ENCODE measurements at places on chromosomes 2 and 18.
A peak's percentile ranks its signal among the peaks of the same experiment; 100 is the strongest.

DNA sequence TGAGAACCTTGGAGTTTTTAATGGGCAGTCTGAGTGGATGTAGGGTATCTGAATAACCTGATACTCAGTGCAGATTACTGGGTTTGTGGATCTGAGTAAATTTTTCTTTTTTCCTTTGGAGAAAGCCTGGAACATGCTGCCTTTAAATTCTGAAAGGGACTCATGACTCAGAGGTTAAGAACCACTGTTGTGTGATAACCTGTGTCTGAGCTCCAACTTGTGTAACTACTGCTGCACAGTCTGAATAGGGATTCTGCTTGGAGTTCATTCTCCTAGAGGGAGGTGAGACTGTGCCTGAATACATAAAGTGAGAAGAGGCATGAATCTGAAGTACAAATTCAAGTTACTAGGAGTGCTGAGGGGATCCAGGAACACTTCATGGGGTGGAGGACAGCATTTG is 36.2 kb downstream of the KDM3A start:
- DNase-seq, result no peak

GRCh38 chr2:239378021-239378917 is 22.6 kb downstream of the HDAC4 start:
- peak; percentile 21 for DNase-seq

DNA sequence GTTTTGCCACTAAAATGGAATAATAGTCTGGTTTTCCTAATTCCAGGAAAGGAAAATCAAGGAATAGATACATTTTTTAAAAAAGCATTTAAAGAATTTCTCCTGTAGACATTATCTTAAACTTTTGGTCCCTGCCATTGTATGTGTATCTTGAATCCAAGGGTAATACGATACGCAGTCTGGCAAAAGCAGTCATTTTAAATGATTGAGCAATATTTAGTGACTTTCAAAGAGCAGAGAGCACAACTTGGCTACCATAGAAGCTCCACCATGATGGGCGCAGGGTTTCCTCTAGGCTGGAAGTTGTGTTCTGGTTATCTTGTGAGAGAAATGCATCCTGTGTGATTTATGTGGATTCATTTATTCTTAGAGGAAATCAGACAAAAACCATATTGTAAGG is 92.9 kb downstream of the NEDD4L start:
- DNase-seq, result no peak

DNA sequence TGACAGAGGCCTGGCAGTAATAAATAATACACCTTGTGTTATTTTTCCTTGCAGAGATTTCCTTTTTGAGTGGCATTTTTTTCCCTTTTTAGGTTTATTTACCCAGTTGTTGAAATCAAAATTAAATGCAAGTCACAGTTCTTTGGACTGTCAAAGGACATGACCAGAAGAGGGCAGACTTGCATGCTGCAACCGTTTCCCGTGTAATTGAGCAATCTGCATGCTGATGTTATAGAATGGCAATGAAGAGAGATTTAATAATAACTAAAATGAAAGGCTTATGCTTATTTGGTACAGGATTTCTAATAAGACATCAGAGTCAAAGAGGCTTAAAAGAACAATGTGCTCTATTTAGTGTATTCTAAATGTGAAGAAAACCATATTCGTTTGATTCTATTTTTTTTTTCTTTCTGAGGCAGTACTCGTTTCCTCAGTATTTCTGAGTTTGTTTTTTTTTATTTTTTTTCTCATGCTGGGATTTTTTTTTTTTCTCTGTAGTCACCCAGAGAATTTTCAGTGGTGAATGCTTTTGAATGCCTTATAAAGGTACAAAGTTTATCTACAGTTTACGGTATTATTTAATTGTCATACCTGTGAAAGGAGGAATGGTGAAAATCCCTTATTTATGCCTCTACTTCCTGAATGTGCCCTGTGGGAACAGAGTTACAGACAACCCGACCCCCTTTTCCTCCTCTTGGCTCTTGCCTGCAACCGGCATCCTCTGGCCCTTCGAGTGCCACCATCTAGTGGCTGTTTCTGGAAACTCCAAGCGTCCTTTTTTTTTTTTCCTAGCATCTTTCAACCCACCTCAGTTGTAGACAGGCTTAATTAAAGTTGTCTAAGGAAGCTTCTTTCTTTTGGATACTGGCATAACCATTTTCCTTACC is 368.5 kb downstream of the LRRTM1 start:
- DNase-seq, result no peak

- DNase-seq, result no peak
Observed at GRCh38 chr2:164784376-164784775, 57.2 kb downstream of the COBLL1 start.

DNA sequence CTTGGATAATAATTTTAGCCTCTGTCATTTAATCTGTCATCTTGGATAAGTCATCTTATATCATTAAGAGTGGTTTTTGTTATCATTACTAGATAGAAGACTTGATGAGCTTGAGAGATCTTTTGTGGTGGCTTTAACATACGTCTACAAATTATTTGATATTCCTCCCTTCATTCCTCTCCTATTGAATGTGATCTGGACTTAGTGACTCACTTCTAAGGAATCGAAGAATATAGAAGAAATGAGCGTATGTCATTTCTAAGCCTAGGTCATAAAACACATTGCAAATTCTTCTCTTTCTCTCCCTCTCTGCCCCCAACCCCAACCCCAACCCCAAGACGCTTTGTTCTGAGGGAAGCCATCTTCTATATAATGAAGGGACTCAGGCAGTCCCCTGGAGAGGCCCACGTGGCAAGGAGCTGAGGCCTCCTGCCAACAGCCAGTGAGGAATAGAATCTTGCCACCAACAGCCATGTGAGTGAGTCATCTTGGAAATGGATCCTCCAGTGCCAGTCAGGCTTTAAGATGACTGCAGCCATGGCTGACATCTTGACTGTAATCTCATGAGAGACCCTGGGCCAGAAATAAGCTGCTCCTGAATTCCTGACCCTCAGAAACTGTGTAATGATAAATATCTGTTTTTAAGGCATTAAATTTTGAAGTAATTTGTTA is 221.6 kb upstream of the SP5 start:
- DNase-seq, result no peak

- DNase-seq, result no peak
Observed at GRCh38 chr2:74391209-74391579, 11.1 kb upstream of the DCTN1 start.

DNA sequence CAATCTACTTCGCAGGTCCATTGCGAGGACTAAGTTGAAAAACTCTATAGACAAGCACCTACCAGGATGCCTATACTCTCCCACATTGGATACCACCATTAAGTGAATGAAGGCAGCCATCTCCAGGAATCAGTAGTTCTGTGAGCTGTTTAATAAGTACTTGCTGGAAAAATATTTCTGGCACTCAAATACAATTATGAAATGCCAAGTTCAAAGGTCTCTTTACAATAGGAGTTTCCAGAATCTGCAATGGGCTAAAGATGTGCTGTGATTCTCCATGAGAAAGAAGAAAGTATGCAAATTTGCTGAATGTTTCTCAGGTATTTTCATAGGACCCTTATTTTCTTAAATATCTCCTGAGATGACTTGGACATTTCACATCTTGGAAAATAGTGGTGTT is 103.0 kb downstream of the AP1S3 start:
- DNase-seq, result no peak

GRCh38 chr18:48022021-48022420 is 91.6 kb upstream of the SMAD2 start:
- no peak for DNase-seq

DNA sequence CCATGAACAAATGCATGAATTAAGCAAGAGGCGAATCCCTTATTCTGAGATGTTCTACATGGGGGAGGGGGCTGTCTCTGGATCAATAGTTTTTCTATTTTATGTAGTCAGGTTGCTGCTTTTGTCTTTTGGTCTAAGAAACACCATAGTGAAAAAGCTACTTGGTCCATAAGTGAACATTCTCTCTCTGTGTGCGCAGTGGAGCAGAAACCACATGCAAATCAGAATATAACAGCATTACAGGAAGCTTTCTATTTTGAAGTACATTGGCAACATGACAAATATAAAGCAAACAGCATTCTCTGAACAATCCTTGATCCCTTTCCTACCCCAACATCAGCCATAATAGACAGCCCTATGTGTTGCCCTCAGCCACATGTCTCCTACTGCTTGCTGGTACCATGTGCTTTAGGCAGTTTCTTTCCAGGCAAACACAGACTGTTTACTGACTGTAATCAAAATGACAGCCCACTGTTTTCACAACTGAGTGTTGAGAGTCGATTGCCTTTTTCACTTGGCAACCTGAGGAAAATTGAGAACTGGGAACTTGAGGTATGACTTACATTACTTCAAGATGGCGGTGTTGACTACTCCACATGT is 10.6 kb downstream of the SCN3A start:
- no peak for DNase-seq

DNA sequence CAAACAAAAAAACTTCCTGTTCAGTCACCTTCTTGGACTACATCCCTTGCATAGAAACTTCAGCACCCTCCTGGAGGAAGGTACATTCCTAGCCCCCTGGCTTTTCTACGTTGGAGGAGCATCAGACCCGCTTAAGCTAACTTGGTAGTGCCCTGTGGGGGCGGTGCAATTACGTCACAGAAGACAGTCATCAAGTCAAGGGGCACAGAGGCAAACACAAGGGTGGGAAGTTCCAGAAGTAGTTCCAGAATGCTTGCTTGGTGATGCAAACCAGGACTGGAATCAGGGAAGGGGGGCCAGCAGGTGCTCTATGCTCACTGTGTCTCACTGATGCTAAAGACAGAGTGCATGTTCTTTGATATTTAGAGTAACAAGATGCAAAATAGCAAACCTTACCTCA is 15.2 kb upstream of the AGFG1 start:
- DNase-seq, result no peak

DNA sequence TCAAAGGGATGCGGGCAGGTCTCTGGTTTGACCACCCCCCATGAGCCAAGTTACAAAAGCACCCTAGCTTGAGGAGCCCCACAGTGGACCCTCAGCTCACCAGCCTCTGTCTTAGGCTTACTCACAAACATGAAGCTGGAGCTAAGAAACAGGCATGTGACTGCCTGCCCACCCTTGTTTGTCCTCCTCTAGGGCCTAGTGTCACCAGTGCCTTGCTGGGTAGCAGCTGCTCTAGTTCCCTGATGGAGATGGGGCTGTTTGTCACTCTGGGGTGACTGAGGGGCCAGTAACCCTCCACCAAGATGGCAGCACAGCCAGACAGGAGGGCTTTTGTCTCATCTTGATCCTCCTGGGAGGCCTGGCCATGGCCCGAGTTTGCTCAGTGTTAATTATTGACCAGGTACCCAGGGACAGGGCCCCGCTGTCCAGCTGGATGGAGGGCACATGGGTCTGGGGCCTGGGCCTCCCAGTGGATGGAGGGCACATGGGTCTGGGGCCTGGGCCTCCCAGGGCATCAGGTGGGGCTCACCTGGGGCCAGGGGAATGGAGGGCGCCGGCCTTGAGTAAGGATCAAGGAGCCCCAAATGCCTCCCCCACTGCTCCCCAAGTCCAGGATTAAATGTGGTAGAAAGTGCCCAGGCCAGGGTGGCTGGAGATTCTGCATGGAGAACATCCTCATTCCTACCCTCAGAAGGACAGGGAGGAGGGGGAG is 185.9 kb upstream of the HAAO start:
- DNase-seq, result peak; percentile 17

Data from activated CD4-positive, CD25-positive, alpha-beta regulatory T cell treated with anti-CD3 and anti-CD28 coated beads, Interleukin-2, amount 50 U/mL, for 72 hours (primary cell).